T-helper 17 cell (primary cell): ENCODE measurements at places on chromosomes 3 and 15.

DNA sequence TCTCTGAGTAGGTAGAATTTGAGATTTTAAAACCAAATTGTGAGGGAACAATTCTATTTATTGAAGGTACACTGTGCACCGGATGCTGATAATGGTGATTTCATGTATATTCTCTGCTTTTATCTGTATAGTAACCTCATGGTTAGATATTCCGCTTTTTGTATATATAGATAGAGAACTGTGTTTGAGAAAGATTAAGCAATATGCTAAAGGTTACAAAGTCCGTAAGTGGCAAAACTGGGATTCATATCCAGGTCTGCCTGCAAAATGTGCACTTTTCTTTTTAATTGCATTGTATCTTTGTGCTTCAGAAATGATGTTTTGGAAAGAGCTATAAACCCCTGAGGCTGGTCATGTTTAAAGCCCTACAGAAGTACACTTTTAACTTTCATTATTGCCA lies 635.4 kb upstream of the NECTIN3 start:
- no peak for DNase-seq

DNA sequence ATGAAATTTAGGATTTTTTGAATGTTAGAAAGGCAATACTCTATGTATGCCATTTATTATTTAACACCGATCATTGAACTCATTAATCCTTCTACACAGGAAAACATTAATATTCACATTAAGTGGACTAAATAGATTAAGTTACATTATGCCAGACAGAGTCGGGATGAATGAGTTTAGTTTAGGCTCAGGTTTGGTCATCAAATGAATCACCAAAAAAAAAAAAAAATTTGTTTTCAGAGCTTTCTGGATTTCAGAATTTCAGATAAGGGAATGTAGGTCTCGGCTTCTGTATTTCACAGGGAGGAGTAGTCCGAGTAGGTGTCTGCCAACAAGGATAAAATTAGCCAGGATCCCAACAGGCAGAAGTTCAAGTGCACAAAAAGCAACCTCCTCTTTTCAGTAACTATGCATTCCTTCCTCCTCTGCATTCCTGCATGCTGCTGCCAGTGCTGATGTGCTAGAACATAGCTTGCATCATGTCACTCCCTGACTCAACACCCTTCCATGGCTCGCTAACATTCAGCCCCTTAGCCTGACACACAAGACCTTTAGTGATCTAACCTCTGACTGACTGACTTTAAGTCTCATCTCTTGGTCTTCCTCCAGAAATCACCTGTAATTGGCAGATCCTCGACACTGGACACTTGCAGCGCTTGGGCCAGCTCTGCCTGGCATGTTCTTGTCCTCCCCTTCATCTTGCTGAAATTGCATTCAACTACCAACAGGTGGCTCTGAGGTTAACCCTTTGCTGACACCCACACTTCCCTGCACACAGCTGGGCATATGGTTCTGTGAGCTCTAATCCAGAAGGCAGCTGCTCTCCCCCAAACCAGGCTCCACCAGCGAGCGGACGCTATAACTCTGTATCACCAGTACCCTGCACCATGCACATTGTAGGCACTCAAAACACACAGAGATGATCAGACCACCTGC lies 145.4 kb upstream of the PROK2 start:
- no peak for DNase-seq

DNA sequence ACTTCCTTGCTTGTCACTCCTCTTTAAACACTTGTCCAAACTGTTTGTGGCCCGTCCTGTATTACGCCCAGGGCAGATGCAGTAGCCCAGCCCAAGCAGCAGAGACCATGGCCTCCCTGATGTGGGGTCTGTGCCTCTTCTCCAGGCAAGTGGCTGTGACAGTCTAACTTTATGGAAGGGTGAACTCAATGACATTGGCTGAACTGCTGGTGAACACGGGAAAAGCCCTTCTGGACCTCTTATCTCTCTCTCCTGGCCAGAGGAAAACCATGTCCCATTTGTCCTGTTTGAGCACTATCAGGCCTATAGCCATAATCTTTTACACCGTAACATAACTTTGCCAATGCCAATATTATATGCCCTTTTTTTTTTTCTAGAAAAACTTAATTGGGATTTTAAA lies 67.6 kb downstream of the SMAD3 start:
- DNase-seq = no peak

- no peak for DNase-seq
These were observed 13.1 kb downstream of the ROBO2 start for GRCh38 chr3:77052733-77053670.

- no peak for DNase-seq
These were observed 12.6 kb upstream of the LCTL start for GRCh38 chr15:66578286-66578875.

DNA sequence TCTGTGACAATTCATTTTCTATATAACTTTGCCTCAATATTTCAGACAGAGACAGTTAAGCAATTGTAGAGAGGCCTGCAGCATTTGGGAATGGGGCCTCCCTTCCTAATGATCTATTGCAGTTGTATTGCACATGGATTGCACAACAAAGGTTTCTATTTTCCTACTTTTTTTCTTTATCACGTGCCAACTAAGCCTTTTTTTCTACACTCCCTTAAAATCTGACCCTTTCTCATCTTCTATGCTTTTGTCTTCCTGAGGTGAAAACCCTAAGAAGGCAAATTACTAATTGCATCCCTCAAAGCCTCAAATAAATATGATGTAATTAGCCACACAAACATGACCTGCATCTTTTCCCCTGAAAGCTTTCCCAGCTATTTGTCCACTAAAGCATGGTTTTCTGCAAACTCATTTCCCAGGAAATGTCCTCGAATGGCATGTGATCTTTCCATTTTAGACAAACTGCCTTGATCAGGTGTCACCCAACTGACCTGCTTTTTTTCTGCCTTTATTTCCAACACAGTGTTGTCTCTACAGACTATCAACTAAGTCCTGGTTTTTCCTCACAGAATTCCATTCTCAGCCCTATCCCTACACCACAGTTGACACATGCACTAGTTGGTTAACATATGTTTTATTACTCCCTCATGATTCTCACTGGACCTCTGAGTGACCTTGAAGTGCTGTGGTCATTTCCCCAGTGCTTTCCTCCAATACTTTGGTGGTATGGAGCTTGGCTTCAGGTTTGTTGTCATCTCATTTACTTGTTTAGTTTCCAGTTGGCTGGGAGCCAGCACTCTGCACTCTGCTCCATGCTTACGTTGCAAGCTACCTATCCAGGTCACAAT lies 31.9 kb upstream of the TSC22D2 start:
- no peak for DNase-seq

DNA sequence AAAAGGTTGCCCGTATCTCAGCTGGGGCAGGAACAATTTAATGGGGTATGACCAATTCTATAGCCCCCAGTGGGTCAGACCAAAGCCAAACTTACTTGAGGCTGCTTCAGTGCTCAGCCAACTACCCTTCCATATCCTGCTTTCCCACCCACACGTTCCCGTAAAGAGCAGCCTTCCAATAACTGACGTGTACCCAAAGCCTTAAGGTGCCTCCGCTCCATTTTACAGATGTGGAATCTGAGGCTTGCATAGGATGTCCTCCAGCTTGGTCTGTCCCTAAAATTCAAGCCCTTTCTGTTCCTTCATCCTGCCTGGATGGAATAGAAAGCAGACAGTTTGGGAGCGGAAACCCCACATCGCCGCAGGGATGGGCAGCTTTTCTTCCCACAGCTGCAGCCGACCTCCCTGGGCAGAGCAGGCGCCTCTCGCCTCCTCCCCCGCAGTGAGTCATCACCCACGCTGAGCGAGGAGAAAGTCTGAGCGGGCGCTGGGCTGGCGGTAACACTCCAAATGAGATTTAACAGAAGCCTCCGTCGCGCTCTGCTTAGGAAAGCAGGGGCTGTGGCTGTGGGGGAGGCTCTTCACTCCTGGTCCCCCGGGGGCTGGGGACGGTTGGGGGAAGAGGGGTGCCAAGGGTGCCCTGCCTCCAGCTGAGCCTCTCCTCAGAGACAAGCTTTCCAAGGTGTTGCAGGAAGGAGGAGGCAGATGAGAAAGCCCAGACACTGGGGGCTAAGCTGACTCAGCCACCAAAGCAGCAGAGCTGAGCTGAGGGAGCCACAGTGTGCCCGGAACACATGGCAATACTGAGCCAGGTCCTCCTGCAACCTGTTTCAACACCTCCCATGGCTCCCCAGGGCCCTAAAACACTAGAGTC lies 57.8 kb upstream of the HRH1 start:
- no peak for DNase-seq

- DNase-seq = no peak
These were observed 39.4 kb downstream of the AGTR1 start for GRCh38 chr3:148737104-148737530.

DNA sequence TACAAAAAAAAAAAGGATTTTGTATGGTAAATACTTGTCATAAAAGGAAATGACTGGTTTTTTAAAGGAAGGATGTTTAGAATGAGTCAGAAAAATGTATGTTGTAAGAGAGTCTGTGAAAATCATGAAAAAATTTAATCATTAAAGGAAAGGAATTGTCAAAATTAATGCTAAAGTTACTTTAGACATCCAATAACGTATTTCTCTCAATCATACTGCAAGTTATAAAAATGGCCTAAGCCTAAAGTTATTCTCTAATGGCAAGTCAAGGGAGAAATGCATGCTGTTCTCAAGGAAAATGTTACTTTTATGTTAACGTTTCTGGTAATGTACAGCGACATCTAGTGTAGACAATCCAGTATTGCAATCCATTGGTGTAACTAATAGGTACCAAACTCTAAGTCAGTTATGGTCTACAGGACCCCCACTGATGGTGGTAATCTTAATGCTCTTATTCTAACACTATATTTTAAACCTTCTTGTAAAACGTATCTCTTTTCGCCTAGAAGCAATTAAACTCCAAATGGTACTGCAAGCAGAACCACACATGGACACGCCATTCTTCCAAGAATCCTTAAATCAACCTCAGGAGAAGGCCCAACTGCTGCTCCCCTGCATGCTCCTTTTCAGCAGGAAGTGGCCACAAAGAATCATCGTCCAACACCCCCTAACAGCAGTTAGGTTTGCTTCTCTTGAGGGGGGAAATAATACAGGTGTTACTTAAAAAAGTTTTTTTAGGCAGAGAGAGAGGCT lies 35.2 kb downstream of the NCEH1 start:
- DNase-seq = no peak

- no peak for DNase-seq
These were observed 30.6 kb downstream of the LDHAL6B start for GRCh38 chr15:59237119-59237855.

DNA sequence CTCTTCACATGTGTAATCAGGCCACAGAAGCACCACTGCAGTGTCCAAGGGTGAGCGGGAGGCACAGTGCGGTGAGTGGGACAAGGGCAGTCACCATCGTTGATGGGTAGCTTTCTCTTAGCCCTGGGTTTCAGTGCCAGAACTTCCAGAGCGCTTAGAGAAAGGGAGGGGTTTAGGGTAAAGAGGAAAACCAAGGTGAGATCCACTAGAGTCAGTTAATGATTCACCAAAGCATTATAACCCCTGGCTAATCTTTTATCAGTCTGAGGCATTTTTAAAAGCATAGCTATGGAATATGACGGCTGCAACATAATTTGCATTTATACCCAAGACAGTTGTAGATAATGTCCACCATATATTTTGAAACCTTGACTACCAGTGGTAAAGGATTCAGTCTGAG lies 94.8 kb downstream of the SHQ1 start:
- no peak for DNase-seq

DNA sequence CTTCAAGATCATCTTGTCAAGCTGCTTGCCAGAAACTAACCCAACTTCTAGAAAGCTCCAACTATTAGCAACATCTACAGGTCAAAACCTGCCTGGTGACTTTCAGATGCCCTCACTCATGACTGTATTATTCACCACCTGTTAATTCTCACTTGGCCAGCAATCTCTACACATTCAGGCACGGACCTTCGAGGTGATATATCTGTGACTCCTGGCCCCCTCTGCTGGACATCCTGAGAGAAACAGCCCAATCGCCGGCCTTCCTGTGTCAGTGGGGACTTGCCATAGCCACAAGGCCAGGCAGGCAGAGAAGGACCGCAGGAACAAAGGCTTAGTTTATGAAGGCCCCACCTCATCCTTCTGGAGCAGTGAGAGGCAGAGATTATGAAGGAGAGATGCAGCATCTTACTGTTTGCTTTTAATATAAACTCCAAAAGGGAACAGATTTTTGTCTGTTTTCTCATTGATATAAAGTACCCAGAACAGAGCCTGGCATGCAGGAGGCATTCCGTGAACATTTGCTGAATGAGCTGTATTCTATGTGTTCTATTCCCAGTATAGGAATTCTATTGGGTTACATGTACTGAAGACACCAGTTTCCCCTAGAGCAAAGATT lies 24.4 kb upstream of the OCA2 start:
- DNase-seq = no peak

DNA sequence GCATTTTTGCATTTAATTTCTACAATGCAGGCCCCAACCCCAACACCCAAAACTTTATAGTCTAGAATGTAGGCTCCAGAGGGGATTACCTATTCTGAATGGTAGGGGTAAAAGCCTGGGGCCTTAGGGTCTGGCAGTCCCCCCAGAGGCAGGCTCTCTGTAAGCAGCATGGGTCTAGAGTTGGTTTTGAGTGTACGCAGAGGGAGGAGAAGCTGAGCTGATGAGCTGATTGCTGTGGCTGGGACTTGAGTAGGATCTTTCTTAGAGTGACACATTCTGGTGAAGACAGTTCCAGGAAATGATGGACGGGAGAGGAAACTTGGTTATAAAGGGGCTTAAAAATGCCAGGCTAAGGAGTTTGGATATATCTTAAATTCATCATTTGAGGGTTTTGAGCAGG lies 2.1 kb downstream of the LPP start:
- DNase-seq = no peak

DNA sequence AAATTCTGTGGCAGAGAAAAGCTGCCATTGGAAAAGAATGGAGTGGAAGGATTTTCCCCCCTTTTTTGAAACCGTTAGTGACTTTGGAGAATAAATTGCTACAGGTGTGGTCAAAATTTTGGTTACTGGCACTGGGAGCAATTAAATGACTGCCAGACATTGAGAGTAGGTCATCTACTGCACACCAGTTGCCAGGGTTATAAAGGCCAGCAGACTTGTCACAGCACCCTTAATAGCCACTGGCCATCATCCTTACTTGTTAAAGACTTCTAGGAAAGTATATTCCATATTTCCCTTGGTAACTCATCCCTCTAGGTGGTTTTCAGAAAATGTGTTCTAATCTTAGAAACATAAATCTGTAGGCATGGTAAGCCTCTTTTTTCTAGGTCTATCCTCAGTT lies 8.0 kb downstream of the PIK3CA start:
- no peak for DNase-seq

GRCh38 chr3:4736284-4736861 lies 242.9 kb upstream of the BHLHE40 start:
- DNase-seq = no peak

DNA sequence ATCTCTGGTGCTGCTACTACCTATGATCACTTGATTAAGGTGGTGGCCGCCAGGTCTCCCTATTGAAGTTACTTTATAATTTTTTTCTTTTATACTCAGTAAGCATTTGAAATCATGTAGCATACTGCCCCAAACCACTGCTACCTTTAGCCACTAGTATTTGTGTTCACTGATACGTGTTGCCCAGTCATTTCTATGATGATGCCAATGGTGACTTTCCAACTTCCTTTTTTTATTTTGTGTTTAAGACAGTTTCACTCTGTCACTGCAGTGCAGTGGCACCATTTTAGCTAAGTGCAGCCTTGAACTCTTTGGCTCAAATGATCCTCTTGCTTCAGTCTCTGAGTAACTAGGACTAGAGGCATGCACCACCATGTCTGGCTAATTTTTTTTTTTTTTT lies 598.2 kb downstream of the NAALADL2 start:
- no peak for DNase-seq
